ENCODE measurements at places on chromosomes 7 and 10.

DNA sequence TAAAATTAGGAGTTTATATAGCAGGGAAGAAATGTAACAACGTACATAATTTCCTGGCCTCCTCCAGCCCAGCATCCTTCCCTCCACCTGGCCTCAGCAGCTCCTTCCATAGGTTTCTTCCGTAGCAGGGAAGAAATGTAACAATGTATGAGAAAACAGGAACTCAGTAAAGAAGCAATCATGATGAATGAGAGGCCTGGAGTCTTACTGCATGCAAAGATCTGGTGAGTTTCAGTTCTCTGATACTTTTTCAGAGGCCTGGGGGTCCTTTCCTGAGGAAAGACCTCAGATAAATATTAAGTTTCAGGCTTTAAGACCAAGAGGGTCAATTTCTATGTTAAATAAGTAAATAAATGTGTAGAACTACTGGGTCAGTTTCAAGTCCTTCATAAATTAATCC lies 155.7 kb upstream of the C7orf33 start:
- DNase-seq, result no peak

DNA sequence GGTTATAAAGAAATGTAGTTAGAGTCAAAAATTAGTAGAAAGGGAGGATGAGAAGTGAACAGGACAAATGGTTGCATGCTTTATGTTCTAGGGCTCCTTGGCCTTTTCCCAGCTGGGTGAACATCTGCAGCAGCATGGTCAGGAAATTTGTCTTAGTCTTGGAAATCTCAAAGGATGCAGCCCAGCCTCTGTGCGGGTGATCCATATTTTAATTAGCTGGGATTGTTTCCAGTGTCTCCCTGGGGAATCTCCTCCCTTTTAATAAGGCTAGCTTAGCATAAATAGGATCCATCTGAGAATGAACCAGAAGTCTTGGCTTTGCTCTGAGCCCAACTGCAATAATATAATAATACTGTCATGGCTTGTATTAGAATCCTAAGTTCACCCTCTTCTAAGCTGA lies 198.3 kb downstream of the PRKG1 start:
- DNase-seq, result no peak

- no peak for DNase-seq
Observed at GRCh38 chr7:116652793-116653192, 19.2 kb upstream of the MET start.

- DNase-seq, result no peak
Observed at GRCh38 chr10:84743483-84743882, 415.1 kb downstream of the CCSER2 start.

DNA sequence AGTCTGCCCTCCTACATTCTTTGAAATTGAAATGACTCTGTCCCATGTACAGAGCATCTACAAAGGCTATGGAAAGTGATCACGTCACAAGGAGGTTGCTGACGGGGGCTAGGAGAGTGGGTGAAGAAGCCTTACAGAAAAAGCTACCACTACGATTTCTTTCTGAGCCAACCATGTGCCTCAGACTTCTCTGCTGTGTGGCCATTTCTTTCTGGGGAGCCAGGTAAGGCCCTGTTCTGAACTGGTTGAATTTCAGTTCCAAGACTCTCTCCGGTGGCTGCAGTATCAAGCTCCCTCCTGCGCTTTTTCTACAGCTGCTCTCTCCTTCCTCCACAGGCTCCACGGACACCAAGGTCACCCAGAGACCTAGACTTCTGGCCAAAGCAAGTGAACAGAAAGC lies 112.5 kb upstream of the PRSS1 start:
- DNase-seq, result peak; percentile 57

- no peak for DNase-seq
Observed at GRCh38 chr7:23956772-23957576, 247.0 kb downstream of the STK31 start.

DNA sequence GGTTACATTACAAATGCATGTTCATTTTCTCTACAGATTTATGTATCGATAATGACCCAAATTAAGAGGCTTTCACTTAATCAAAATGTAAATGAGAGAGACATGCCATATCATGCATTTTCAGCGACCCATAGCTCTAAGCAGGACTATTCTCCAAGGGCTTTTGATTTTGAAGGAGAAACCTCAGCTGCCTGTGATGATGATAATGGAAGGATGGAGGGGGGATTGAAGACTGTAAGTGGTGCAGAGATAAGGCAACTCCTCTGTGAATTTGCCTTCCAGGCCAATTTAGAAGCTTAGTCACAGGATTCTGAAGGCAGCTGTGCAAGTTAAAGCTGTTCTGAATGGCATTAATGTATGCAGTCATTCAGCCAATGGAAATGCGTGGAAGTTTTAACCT lies 8.3 kb downstream of the VSTM2A start:
- no peak for DNase-seq

GRCh38 chr10:618229-618989 lies 71.1 kb downstream of the DIP2C start:
- DNase-seq, result no peak

- no peak for DNase-seq
Observed at GRCh38 chr7:51016546-51016945, 233.8 kb upstream of the GRB10 start.

GRCh38 chr10:89475125-89475524 lies 60.3 kb downstream of the SLC16A12 start:
- no peak for DNase-seq

DNA sequence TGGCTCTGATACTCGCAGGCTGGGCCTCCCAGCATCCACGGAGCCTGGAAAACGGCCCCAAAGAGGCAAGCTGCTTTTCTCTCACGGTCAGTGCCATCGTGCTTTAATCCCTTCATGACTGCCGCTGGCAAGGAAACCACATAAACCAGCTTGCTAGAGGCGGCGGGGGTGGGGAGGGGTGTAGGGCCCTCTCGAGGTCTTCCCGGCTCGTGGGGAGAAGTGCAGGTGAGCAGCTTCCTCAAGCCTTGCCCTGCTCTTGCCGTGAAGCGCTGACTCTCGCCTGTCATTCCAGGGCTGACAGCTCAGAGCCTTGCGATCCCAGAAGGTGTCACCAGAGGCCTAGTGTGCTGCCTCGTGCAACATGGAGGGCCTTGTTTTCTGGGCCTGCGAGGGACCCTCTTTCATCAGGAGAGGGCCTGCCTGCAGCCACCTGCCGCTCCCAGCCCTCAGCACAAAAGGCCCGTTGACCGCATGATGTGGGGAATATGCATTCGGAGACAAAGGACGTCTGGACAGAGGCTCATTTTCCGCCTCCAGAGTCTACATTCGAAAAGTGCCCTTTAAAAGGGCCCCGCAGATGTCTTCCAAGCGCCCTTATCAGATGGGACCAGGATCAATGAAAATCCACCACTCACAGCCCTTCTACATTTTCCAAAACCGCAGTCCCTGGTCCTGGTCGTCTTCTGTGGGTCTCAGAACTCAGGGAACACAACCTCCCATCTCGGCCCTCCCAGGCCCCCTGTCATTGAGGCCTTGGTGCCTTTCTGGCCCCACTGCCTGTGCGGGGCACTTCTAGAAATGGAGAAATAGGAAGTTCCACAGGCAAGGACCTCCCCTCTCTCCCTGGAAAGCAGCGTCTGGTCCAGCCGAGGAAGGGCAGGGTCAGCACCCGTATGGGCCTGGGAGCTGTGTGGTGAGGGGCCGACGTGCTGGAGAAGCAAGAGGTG lies 58.7 kb downstream of the ZRANB1 start:
- no peak for DNase-seq

DNA sequence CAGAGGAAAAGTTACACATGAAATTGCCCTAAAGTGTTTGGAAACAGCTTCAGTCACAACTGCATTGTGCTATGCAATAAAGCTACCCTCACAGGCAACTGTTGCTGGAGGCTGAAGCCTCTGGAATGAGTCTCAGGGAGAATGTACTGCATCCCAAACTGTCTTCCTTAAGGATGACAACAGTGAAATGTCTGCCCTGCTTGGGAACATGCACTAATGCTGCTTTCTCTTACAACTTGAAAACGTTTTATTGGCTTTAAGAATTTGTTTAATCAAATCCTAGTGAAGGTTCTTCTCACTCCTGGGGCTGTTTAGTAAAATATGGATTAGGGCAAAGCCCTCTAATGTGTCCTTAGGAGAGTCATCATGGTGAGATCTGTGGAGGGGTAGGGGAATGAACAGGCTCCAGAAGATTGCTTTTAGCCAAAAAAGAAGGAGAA lies 215.4 kb downstream of the TWIST1 start:
- DNase-seq, result no peak

DNA sequence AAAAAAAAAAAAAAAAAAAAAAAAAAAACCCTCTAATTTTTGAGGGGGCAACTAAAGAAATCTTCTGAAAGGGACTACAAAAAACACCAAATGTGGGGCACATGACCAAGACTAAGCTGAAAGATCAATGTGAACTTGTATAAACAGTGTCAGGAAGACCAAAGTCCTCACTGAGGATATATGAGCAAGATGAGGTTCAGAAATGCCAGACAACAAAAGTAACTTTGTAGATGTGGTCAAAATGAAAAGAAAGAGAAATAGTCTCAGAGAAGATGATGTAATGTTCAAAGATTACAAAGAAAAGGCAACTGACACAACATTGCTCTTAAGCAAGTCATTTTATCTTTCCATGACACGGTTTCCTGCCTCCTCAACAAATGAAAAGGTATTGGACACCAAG lies 48.7 kb upstream of the PTPRZ1 start:
- no peak for DNase-seq

GRCh38 chr7:55133630-55134358 lies 115.0 kb downstream of the EGFR start:
- no peak for DNase-seq

DNA sequence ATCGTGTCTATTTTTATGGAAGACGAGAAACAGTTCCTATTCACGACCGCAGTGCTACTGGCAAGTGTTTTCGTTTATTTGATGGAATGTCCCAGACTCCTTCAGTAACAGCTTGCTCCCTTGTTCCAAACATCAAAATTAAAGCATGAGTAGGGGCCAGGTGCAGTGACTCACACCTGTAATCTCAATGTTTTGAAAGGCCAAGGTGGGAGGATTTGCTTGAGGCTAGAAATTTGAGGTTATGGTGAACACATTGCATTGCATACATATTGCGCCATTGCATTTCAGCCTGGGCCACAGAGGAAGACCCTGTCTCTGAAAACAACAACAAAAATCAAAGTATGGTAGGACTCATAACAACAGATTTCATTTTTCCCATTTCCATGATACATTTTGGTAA lies 22.8 kb downstream of the PTTG1IP2 start:
- no peak for DNase-seq

- no peak for DNase-seq
Observed at GRCh38 chr7:71145906-71146901, 14.3 kb downstream of the GALNT17 start.

GRCh38 chr7:139871331-139871730 lies 42.3 kb downstream of the TBXAS1 start:
- no peak for DNase-seq

DNA sequence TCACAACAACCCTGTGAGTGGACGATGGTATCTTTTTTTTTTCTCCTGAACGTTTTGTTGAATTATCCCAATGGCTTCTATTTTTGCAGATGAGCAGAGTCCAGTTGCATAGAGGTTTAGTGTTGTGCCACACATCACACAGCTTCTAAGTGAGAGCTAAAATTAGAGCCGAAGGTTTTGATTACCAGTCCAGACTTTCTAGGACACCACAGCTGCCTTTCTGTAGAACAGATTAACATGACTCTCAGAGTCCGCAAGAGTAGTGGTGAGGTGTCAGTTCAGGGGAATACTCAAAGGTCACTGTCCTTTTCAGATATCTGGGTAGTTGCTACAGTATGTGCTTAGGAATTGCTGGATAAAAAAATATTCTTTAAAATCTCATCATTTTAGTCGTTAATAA lies 13.8 kb downstream of the SGPL1 start:
- DNase-seq, result no peak

GRCh38 chr10:78044179-78044578 lies 10.5 kb downstream of the RPS24 start:
- no peak for DNase-seq

DNA sequence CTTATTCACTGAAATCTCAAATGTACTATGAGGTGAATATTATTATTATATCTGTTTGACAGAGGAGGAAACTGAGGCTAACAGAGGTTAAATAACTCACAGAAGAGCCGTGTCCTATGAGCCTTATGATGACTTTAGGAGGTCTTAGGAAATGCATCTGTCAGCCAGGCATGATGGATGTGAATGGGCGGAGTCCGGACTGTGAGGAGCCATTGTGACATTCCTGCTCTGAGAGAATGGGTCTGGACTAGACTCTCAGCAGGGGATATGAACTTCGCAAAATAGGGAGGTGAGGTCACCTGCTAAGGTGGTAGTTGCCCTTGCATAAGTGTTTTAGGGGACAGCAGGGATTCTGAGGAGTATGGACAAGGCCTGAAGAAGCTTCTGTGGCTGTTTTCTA lies 153.6 kb downstream of the TMEM178B start:
- DNase-seq, result no peak
